Caki2 (cell line): ENCODE measurements at places on chromosomes 12 and 14. TPM values are rescaled to one million over a fixed set of nuclear protein-coding genes. Genes with fewer than 3 reads are reported as not detected.
A peak's percentile ranks its signal among the peaks of the same experiment; 100 is the strongest.

USP44 gene
- not detected in 2 replicates for total RNA-seq

DNA sequence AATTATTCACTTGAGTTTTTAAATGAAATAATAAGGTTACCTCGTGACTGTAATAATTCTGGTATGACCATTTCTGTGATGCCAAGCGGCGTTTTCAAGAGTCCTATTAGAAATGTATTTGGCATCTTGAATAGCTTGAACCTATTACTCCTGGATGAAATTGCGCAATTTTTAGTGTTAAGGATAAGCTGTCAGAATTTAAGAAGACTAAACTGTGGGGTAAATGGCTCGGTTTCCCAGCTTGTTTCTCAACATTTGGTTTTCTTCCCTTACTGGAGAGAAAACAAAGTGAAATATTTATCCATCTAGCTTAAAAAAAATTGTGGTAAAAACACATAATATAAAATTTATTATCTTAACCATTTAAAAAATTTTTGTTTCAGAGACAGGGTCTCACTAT, 26.8 kb downstream of the PCNX1 start:
- DNase-seq, result no peak

SLC25A47 gene
- not detected in 2 replicates for total RNA-seq

NFE2 gene
- not detected in 2 replicates for total RNA-seq

ZNF705A gene
- total RNA-seq, result not detected in 2 replicates

KRT72 gene
- total RNA-seq, result not detected in 2 replicates

PLEKHD1 gene
- not detected in 2 replicates for total RNA-seq

DNA sequence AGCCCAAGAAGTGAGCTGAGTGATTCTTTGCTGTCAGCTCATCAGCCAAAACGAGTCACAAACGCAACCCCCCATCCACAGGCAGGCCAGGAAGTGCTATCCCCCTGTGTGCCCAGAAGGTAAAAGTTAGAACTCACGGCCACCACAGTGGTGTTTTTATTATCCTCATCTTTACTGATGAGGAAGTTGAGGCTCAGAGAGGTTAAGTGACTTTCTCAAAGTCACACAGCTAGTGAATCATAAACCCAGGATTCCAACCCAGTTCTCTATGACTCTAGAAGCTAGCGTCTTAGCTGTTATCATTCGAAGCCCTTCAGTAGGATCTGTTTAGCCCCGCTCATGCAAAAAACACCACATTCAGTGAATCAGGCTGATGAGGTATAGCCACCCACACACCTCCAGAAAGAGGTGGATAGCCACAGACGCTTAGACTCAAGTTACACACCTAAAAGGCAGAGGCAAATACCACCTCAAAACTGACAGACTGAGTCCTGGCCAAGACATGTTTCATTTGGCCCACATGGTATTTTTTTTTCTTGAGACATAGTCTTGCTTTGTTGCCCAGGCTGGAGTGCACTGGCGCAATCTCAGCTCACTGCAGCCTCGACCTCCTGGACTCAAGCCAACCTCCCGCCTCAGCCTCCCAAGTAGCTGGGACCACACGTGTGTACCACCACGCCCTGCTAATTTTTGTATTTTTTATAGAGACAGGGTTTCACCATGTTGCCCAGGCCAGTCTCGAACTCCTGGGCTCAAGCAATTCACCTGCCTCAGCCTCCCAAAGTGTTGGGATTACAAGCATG, 100.7 kb downstream of the SCARB1 start:
- DNase-seq, result no peak

GRCh38 chr12:4825011-4825858, 84.5 kb upstream of the KCNA1 start:
- no peak for DNase-seq

CACNB3 gene
- total RNA-seq, result 27.9 and 32.8 TPM in 2 replicates

DNA sequence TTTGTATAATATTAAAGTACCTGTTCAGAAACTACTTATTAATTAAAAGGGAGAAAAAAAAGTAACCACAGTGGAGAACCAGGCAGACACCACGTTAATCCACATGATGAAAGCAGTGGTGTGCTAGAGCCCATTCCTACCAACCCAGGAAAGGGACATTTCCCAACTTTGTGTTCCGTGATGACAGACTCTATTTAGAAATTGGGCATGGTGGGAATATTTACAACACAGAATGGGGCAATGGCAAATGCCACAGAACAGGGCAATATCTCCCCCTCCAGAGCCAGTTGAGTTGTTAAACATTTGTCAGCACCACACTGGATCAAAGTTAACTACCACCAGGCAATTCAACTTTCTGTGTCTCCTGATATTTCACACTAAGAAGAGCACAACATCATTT, 1.2 kb upstream of the HIGD1C start:
- DNase-seq, result no peak

DNA sequence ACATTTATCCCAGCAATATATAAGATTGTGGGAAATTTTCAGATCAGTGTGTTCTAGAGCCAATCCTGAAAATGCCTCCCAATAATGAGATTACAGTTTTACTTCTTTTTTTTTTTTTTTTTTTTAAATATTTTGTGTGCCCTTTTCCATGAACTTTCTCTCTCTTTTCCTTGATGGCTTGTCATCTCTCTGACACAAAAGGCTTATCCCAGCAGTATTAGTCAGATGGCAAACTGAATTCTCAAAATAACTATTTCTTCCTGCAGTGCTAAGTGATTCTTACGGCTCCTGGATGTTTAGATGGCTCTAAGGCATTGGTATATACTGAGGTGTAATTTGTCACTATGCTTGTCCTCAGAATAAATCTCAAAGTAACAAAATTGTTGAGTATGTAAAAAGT, 86.7 kb downstream of the LRP6 start:
- no peak for DNase-seq

DNA sequence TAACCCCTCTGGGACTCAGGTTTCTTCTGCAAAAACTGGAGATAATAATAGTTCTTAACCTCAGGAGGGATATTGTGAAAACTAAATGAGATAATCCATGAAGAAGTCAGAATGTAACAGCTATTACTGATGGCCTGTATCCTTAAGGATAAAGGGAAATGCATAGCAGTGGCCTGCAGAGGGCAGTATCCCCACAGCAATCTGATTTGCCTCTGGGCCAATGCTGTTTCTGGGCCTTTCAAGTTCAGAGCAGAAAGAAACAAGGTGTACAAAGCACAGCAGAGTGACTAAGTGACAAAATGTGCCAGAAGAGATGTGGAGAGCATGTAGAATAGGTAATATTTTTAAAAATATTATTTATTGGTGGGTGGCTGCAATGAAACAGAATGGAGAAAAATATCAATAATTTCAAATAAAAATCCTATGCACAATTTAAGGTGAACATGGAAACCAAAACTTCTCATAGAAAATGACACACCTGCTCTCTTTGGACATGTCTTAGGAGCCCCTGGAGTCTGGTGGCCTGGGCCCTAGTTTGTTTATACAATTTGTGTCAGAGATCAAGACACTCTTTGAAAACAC, 90.3 kb downstream of the C12orf75 start:
- DNase-seq, result peak; percentile 40

SERPINA9 gene
- not detected in 2 replicates for total RNA-seq

KRT82 gene
- total RNA-seq, result not detected in 2 replicates

- DNase-seq, result no peak
These were observed 9.9 kb downstream of the DPF3 start for GRCh38 chr14:72883961-72884360.

WNT1 gene
- not detected in 2 replicates for total RNA-seq

DPPA3 gene
- not detected in 2 replicates for total RNA-seq

DNA sequence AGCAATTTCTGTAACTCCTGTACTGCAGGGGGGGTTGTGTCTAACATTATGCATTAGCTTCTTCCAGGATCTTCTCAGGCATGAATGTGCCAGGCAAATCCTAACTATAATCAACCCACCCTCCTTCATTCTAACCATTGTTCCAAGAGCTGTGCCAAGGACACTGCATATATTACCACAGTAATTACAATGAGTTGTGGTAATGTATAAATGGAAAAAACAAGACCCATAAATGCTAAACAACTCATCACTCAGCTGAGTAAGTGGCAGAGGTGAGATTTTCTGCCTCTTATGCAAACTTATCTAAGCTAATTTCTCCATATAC, 80.6 kb downstream of the PRKD1 start:
- no peak for DNase-seq

DDX47 gene
- total RNA-seq, result 71.9 and 114 TPM in 2 replicates

TUNAR gene
- total RNA-seq, result 4.4 and 5.4 TPM in 2 replicates

CACNA1C gene
- total RNA-seq, result 0.32 and 1.2 TPM in 2 replicates

HOXC13 gene
- 0.24 and 1.4 TPM in 2 replicates for total RNA-seq

FUT8 gene
- total RNA-seq, result 29.6 and 54.9 TPM in 2 replicates

ABHD12B gene
- total RNA-seq, result not detected in 2 replicates

GRCh38 chr12:92828565-92828964, 100.5 kb downstream of the EEA1 start:
- DNase-seq, result no peak

DNA sequence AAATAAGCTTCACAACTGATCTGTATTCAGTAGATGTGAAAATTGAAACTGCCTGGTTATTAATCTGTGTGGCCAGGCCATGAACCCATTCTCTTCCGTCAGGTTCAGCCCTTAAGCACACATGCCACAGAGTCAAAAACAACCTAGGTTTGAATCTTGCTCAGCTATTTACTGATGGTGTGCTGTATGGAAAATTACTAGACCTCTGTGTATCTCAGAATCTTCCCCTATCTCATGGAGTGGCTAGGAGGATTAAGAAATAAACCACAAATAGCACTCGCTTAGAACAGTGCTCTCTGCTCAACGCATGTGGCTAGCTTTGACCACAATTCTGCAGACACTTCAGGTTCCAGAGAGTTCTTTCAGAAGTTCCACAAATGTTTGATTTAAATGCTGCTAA, 240.7 kb upstream of the PLEKHG7 start:
- DNase-seq, result no peak

DNA sequence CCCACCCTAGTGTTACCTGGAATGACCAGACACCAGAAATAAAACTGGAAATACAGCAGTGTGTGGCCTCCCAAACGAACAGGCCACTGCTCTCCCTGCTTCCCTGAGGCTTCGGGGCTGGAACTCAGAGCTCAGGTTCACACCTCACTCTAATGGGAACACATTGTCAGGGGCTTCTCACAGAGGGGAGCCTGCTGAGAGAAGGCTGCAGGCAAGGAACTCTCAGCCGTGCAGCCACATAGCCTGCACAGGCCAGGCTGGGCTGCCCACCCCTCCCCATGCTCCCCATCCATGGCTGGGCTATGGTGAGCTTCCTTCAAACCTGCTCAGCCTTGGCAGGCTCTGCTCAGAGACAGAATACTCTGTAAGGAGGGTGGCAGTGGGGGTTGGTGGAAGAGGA, 302.5 kb downstream of the EMP1 start:
- DNase-seq, result no peak

DNA sequence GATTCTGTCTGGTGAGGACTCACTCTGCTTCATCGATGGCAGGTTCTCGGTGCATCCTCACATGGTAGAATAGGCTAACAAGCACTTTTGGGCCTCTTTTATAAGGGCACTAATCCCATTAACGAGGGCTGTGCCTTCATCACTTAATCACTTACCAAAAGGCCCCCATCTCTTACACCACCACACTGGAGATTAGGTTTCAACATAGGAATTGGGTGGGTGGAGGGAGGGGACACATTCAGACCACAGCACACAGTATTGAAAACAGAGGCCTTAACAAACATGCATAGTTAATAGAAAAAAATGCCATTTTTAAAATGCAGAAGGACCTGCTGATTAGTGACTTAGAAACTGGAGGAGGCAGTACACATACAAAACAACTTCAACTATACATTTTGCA, 61.6 kb downstream of the SPPL3 start:
- DNase-seq, result no peak

OVCH1 gene
- total RNA-seq, result not detected in 2 replicates

- no peak for DNase-seq
These were observed 82.5 kb upstream of the CLMN start for GRCh38 chr14:95402176-95402575.

DNA sequence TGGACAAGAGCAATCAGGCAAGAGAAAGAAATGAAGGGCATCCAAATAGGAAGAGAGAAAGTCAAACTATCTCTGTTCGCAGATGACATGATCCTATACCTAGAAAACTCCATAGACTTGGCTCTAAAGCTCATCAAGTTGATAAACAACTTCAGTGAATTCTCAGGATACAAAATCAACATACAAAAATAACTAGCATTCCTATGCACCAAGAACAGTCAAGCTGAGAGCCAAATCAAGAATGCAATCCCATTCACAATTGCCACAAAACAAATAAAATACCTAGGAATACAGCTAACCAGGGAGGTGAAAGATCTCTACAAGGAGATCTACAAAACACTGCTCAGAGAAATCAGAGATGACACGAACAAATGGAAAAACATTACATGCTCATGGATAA, 417.5 kb upstream of the ATP2B1 start:
- no peak for DNase-seq
